ENCODE measurements at places on chromosomes 5 and 9.

GRCh38 chr9:75467142-75467541 lies 378.8 kb downstream of the OSTF1 start:
- no peak for DNase-seq

DNA sequence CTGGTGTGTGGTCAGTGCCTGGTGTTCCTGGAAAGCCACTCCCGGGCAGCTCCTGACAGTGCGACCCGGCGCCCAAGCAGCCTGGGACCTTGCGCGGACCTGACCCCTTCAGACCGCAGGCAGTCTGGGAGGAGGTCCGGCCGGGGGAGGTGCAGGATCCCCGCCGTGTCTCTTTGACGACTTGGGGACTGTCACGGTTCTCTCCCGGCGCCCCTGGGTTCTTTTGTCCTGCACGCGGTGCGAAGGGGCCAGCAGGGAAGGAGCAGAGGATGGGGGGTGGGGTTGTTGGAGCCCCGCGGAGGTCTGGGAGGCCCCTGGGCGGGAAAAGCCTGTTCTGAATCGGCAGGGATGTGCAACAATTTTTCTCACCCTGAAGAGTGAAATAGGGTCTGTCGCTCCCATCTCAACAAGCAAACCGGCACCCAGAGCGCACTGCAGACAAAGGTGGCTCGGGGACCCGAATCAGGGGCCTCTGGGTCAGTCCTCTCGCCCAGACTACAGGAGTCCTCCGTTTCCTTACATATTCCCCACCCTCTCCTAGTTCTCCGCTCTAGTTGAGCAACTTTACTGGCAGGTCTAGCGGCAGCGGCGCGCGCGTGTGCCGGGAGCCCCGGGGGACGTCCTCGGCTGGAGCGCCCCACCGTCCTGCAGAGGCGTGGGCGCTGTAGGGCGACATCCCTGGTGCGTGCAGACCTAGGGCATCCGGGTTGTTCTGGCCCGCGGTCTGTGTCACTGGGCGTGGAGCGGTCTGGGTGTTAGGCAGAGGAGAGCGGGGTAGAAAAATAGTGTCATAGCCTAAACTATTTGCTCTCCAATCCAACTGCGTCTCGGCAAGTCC lies 1.2 kb downstream of the VCAN start:
- no peak for DNase-seq

GRCh38 chr9:28051559-28052503 lies 478.6 kb upstream of the C9orf72 start:
- DNase-seq, result no peak

GRCh38 chr5:53974021-53974420 lies 336.4 kb downstream of the ARL15 start:
- no peak for DNase-seq

DNA sequence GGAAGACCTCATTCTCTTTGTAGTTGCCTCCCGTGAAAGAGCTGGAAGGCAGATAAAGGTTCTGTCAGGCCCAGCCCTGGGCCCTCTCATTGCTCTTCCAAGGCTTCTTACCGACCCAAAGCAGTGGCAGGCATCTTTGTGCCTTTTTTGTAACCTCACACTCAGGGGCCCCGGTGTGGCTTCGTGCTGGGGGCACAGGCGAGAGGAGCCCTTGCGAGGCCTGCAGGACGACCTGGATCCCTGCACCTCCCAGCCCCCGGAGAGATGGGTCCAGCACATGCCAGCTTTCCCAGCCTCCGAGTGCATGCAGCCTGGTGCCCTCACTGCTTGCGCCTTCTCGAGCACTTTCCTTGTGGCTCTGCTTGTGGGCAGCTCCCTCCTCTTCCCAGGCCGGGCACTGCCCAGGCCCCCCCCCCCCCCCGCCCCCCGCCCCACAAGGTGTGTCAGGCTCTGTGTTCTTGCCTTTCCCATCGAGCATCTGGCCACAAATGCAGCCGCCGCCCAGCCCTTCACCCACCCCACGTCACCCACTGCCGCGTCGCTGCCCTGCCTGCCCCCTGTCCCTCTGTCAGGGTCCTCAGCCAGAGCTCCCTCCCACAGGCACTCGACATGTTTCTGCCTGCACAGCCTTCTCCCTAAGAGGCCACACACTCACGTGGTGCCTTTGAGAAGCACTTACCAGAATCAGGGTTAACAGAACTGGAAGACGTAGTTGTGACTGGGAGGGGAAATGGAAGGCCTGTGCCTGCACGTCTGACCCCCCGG lies 63.7 kb upstream of the CACNA1B start:
- DNase-seq, result no peak

GRCh38 chr5:62794456-62794855 lies 215.8 kb downstream of the LRRC70 start:
- no peak for DNase-seq

- DNase-seq, result no peak
Measured at GRCh38 chr5:150270541-150271295, 18.9 kb downstream of the CAMK2A start.

GRCh38 chr9:135215571-135216161 lies 128.2 kb downstream of the OLFM1 start:
- DNase-seq, result no peak

DNA sequence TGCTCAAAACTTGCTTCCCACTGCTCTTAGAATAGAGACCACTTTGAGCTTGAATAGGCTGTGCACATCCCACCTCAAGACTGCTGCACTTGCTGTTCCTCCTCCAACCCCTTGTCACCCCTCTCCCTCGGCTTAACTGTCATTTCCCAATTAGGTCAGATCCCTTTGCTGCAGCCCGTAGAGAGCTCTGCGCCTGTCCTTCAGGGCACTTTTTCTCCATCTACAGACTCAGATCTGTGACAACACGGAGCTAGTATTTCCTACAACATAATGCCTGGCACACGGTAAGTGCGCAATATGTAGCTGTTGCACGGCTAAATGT lies 485 bp upstream of the HABP4 start:
- no peak for DNase-seq

- DNase-seq, result no peak
Measured at GRCh38 chr9:133794016-133794760, 56.0 kb upstream of the SARDH start.

DNA sequence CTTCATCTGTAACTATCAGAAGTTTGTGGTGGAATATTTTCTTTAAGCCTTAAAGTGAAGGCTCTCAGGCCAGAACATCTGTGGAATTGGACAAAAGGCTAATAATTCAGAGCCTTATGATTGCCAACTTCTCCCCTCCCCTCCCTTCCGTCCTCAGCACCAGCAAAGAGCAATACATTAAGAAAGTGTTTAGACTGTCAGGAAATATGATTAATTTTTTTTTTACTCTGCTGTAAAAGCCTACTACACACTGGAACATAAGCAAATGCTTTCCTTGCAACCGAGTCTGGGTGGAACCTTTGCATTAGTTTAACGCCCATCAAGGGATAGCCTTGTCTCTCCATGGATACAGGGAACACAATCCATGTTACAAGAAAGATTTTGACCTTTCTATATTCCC lies 110.3 kb upstream of the TARS1 start:
- DNase-seq, result no peak

- no peak for DNase-seq
Measured at GRCh38 chr5:20041326-20042274, 53.6 kb upstream of the CDH18 start.

GRCh38 chr5:137696481-137696880 lies 39.4 kb downstream of the KLHL3 start:
- no peak for DNase-seq

- no peak for DNase-seq
Measured at GRCh38 chr9:81848472-81848871, 79.8 kb upstream of the SPATA31D4 start.

DNA sequence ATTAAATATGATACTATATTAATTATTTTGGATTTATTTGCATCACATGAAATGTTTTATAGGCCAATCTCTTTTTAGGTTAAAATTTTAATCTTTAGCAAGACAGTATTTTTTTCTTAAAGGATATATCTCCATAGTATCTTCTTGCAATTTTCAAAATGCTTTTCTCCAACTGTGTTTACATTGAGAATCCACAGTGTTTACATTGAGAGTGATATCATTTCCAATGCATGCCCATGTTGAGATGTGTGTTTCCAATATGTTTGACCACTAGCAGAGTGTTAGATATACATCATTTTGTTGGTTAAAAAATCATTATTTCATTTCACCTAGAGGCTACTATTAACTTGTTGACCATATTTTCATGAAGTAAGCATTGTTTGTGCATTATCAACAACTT lies 17.3 kb downstream of the VCAN start:
- no peak for DNase-seq

GRCh38 chr9:26247861-26248260 lies 569.6 kb upstream of the TUSC1 start:
- DNase-seq, result no peak

DNA sequence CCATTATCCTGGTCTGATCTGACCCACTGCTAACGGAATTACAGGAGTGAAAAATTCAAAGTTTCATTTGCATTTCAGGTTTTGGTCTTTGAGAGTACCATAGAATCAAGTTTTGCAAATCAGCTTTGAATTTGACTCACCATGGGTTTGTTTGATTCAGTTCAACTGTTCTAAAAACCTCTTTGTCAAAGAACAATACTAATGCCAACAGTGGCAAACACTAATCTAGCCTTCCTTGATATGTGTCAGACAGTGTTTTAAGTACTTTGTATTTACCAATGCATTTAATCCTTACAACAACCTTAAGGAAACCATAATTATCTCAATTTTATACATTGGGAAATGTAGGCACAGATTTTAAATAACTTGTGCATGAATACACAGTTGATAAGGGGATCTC lies 10.1 kb upstream of the FSD1L start:
- DNase-seq, result no peak

DNA sequence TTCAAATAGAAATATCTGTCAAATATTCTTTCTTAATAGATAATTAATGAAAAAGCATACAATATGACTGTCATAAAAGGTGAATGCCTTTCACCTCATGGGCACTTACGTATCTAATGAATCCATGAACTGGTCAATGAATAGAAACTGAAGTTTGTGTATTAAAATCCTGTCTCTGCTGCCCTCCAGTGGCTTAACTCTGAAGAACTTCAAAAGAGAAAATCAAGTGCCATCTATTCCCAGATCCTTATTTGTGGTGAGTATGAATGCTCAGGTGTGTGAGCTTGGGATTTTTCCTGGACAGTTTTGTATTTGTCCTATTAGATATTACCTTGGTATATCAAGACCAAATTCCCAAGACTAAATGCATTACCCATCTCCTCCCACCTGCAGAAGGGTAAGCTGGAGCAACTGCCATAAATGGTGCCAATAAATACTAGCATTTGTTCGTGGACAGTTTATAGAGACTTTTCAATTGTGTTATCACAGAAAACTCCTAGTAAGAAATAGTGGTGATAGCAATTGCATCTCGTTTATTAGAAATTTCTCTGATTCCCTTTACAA lies 44.0 kb upstream of the SVEP1 start:
- no peak for DNase-seq

GRCh38 chr9:77985996-77986395 lies 45.6 kb downstream of the GNAQ start:
- no peak for DNase-seq

- no peak for DNase-seq
Measured at GRCh38 chr5:41817625-41818301, 52.5 kb downstream of the OXCT1 start.

- DNase-seq, result no peak
Measured at GRCh38 chr5:64050296-64050695, 88.1 kb upstream of the HTR1A start.

DNA sequence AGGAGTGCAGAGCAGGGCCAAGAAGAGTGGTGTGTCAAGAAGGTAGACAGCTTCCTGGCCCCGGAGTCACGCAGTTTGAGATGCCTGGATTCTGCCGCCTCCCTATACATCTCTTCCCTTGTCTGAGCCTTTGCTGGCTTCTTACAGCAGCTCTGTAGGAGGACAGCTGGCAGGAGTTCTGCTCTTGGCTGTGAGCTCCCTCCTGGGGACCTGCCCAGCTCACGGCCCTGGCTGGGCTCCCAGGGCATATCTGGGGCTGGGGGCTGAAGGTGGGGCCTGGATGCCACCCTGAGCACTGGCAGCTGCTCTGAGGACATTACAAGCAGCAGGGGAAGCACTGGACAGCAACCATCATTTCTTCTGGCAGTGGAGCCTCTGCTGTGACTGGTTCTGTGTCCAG lies 786 bp upstream of the TSSK1B start:
- no peak for DNase-seq

DNA sequence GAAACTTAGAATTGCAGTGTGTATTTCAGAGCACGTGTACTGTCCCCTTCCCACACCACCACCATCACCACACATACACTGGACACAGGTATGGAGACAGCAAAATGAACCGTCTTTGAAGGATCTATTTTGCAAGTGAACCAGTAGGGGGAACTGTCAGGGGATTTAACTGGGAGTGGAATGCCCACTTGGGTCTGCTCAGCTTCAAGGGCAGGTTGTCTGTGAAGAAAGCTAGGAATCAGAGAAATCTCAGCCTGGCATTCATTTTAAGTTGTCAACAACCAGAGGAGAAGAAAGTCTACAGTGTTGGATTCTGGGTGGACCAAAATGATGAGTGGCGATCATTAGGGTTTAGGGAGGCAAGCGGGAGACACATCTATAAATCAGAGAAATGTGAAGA lies 147.0 kb downstream of the DCP2 start:
- peak; percentile 30 for DNase-seq

DNA sequence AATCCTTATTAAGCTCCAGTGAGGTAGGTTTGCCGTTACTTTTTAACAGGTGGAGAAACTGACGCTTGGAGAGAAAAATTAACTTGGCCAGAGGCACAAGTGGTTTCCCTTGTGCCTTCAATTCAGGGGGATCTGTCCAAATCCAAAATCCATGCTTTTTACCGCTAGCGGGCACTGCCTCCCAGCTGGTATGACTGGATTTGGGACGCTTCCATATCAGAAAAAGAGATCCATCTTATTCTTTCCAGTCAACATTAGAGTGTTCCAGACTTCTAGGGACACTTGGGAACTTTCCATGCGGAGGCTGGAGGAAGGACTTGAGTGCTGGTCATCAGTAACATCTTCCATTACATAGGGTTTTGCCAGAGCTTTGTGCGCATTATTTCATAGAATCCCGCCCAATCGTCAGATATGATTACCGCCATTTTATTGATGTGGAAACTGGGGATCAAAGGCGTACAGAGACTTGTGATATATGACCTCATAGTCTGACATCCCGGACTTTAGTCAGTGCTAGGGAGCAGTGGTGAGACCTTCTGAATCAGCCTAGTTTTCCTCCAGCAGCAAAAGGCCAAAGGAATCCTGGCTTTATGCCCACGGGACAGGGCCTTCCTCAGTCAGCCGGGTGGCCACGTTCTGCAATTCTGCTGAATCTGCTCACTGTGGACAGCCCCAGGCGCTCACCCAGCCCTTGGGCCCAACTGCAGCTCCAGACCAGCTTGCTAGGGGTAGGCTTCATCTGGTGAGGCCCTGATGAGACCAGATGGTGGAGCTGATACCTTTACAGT lies 1.1 kb upstream of the GNPDA1 start:
- DNase-seq, result no peak

- no peak for DNase-seq
Measured at GRCh38 chr5:108581026-108581425, 166.7 kb upstream of the FER start.

GRCh38 chr9:88925481-88925880 lies 65.8 kb upstream of the S1PR3 start:
- DNase-seq, result no peak

- DNase-seq, result no peak
Measured at GRCh38 chr5:149221326-149221725, 50.3 kb upstream of the AFAP1L1 start.

- no peak for DNase-seq
Measured at GRCh38 chr9:112380825-112381221, 915 bp downstream of the HSDL2 start.

All from iPS DF 19.7 (cell line).